ENCODE measurements at places on chromosomes 2 and 18.

DNA sequence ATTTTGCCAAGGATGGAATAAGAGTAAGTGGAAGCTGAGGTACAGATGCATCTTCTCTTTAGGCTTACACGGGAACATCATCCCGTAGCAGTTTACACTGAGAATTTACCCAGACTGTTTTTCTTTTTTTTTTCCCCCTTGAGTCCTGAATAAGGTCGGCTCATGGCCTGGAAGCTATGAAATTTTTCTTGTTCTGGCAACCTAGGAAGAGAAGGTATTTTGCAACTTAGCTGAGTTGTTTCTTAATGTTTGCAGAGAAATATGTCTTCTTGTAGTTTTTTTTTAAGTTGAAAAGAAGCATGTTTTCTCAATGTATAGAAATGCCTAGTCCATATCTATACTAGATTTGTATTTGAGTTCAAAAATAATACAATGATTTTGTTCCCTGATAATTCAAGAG, 712.5 kb downstream of the TDRD15 start:
- DNase-seq = no peak

GRCh38 chr2:46520130-46520711, 40.9 kb downstream of the TMEM247 start:
- no peak for DNase-seq

- DNase-seq = no peak
Measured at GRCh38 chr18:79588636-79589481, 90.7 kb upstream of the CTDP1 start.

- DNase-seq = no peak
Measured at GRCh38 chr18:77671456-77672167, 422.0 kb downstream of the GALR1 start.

DNA sequence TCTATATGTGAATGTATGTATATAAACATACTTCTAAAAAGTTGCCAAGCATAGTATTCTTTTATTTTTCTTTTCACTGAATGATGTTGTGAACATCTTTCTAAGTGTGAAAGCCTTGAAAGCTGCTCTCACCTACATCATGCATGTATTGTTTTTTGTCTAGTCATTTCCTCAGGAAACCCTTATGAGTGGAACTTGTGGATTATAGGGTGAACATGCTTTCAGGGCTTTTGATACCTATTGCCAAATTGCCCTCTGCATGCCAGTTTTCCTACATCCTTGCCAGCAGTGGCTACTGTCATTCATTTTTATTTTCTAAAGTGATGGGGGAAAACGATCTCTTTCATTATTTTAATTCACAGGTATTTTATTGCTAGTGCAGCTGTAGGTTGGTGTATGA, 78.3 kb downstream of the ADAM23 start:
- no peak for DNase-seq

DNA sequence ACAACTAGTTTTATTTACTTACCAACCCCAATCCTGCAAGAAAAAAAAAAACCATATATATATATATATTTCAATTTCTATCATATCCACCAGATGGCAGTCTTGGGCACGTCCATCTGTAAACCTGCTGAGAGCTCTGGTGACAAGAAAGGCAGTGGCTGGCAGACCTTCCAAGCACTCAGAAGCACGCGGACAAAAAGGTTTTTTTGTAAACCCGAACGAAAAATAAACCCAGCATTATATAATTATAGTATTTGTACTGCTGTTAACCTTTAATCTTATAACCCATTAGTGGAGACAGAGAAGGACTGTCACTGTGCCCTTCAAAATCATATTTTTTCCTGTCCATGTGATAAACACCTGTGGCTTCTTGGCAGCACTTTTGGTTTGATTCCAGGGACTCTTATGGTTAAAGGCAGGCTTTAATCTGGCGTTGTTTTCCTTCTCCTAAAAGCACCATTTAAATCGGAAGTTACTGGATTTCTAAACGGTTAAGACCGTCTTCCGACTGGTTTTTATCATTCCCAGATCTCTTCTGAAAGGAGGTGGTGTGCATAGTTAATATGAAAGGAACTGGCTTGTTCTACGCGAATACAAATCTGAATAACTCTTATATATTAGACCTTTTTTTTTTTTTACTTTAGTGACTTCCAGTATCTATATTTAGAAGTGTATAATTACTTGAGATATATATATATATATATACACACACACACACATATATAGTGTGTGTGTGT, 31.0 kb upstream of the SLC3A1 start:
- DNase-seq = peak; percentile 78

DNA sequence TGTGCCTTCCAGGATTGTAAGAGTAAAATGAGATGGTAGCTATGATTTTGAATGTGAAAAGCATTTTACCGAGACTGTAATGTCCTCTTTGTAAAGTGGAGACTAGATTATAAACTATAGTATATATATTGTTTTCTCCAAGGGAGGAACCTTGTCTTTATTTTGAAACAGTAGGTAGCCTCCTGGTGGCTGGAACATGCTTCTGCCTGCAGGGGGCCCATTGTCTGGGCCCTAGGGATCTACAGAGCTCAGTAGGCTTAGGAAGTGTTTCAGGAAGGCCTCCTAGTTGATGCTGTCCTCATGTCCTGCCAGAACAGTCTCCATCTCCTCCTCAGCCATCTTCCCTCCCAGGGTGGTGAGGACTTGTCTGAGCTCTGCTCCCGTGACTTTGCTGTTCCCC, 3.0 kb downstream of the PIKFYVE start:
- no peak for DNase-seq

DNA sequence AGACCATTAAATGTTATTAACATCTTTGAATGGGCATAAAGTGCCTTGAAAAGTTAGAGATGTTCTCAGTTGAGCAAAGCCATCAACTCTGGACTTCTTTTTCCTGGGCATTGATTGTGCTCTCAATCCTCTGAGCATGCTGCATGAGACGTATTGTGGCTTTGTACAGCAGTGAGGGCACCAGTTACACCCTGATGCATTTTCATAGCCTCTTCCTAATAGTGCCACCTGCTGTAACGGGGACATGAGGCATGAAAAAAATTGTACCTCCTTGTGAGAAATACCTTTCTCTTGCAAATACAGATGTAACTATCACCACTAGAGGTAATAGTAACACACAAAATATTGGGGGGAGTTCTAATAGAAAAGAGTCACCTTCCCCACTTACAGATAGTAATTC, 697.5 kb downstream of the TMEM182 start:
- no peak for DNase-seq

DNA sequence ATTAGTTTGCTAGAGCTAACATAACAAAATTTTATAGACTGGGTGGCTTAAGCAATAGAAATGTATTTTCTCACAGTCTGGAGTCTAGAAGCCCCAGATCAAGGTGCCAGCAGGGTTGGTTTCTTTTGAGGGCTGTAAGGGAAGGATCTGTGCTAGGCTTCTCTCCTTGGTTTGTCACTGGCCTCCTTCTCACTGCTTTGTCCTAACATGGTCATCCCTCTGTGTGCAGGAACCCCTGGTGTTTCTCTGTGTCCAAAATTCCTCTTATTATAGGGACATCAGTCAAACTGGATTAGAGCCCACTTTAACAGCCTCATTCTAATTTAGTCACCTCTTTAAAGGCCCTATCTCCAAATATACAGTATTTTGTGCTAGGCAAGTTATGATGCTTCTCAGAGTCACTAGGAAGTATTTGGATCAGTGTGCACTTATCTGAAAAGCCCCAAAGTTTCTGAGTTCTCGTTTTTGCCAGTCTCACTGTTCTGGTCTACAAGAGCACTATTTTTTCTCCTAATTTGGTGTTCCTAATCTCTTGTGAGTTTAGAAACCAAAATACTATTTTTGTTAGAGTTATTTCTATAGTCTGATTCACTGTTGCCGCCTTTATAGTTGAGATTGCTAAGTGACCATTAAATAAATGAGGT, 29.0 kb downstream of the ZC3H6 start:
- no peak for DNase-seq

- DNase-seq = no peak
Measured at GRCh38 chr2:14336759-14337382, 295.6 kb upstream of the LRATD1 start.

- no peak for DNase-seq
Measured at GRCh38 chr2:215712871-215713790, 277.3 kb upstream of the FN1 start.
